Adipocyte (in vitro differentiated cells): ENCODE measurements at places on chromosomes 7 and 10.
A peak's percentile ranks its signal among the peaks of the same experiment; 100 is the strongest.

DNA sequence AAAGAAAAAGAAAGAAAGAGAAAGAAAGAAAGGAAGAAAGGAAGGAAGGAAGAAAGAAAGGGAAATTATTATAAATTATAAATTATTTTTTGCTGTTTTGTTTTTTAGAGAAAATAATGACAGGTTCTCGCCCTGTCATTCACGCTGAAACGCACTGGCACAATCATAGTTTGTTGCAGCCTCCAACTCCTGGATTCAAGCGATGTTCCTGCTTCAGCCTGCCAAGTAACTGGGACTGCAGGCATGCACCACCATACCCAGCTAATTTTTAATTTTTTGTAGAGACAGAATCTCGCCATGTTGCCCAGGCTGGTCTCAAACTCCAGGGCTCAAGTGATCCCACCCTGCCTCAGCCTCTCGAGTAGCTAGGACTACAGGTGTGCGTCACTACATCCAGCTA lies 21.6 kb downstream of the MMD2 start:
- DNase-seq: no peak

DNA sequence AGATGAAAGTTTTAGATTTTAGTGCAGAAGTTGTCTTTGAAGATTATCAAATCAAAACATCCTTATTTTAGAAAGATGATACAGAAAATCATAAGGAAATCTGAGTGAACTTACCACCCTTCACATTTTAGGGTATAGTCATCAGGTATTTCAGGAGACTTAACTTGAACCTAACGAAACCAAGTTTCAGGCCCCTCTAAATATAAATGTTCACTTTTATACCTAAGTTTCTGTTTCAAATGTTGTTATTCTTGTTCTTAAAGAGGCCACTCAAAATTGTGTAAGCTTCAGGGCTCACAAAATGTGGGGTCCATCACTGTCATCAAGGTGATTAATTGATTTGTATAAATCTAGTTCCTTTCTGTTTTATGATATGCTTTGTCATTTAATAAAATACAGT lies 216.2 kb downstream of the KIAA1217 start:
- no peak for DNase-seq

DNA sequence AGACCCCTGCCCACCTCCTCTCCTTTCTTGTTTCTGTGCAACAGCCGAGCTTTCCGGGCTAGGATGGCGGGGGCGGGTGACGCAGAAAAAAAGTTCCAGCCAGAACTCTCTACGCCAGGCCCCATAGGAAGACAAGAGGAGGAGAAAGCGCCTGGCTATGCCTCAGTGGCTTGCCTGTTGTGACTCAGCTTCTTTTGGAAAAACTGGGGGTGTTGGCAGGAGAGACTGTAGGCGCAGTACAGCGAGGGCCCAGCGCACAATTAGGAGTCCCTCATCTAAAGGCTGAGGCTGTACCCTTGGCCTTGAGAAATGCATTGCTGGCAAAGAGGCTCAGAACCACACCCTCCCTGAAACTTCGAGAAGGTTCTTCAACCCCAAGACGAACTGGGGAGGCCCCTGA lies 28.0 kb upstream of the KPNA7 start:
- DNase-seq: no peak

DNA sequence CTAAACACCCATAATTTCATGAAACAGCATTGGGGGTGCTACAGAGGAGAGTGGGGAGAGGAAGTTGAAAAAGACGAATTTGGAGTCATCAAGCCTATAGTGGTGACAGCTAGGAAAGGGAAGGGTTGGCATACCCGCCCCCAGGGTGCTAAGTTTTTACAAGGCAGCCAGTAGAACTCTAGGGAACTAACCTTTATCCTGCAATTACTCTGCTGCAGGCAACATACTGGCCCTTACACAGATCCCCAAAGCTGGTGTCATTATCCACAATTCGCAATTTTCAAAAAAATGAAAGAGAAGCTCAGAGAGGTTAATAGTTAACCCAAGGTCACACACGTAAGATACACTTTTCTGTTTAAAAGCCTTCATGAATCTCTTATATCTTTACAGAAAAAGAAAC lies 14.2 kb upstream of the SLC35B4 start:
- no peak for DNase-seq

- no peak for DNase-seq
Measured at GRCh38 chr7:156184164-156184563, 371.9 kb upstream of the SHH start.

GRCh38 chr7:37320848-37321468 lies 127.7 kb downstream of the ELMO1 start:
- DNase-seq: no peak

DNA sequence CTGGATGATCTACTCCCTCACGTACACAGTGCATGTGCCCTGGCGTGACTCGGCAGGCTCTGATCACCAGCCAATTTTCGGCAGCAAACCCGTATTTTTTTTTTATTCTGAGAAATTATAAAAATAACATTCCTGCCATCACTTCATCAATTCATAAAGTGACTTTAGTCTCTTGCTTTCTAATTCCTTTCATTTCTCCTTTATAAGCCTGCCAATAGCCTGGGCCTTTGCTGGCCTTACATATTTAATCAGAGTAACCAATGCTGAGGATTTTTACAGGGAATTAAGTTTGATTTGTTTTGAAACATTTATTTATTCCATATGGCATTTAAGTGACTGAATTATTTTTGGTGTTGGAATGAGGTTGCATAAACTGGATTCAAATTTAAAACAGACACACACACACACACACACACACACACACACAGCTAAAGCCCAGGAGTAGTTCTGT lies 140.8 kb downstream of the ETV1 start:
- DNase-seq: peak; percentile 79

DNA sequence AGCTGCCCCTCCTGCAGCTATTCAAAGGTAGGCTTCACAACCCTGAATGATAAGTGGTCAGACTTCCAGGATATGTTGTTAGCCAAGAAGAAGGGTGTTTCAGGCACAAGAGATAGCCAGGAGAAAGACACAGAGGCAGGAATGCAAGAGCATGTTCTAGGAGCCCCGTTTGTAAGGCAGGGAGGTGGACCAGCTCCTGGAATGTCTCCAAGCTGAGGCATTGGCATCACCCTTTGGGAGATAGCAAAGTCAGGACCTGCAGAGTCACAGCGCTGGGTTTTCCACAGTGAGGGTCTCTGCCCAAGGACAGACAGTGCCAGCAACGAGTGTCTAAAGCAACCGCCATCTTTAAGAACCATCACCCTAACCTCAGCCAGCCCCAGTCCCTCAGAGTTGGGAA lies 484.5 kb upstream of the ZMIZ1 start:
- no peak for DNase-seq

- DNase-seq: no peak
Measured at GRCh38 chr10:83994325-83994724, 145.0 kb upstream of the GHITM start.

GRCh38 chr10:50577681-50578350 lies 45.9 kb downstream of the SGMS1 start:
- peak; percentile 26 for DNase-seq

GRCh38 chr10:91996266-91996665 lies 72.7 kb downstream of the BTAF1 start:
- DNase-seq: no peak

DNA sequence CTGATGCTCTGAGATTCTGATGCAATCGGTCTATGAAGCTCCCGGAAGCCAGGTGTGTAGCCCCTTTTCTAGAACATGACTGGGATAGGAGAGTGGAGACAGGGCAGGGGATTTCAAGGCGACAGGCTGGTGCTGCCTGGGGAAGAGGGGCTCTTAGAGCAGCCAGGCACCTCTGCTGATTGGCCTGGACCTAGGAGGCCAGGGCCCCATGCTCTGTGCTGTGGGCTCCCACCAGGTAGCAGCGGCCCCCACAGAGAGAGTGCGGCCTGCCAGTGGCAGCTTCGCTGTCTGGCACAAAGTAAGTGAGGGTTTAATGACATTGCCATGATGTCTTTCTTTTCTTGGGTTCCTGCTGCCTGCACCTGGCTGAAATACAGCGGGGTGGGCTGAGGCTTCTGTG lies 99.4 kb upstream of the PODXL start:
- no peak for DNase-seq

DNA sequence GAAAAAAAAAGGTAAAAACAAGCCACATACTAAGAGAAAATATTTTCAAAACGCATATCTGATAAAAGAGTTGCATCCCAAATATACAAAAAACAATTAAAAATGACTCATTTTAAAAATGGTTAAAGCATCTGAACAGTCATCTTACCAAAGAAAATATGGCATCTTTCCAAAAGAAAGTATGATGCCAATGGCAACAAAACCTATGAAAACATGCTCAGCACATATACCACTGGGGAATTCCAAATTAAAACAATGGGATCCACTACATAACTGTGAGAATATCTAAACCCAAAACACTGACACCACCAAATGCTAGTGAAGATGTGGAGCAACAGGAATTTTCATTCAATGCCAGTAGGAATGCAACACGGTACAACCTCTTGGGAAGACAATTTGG lies 39.3 kb downstream of the VSTM2A start:
- DNase-seq: no peak

GRCh38 chr7:83141927-83142326 lies 20.8 kb downstream of the PCLO start:
- no peak for DNase-seq

GRCh38 chr10:104036069-104036384 lies 49.7 kb downstream of the COL17A1 start:
- no peak for DNase-seq

- peak; percentile 96 for DNase-seq
Measured at GRCh38 chr10:22086730-22087401, 83.3 kb upstream of the DNAJC1 start.

- DNase-seq: no peak
Measured at GRCh38 chr7:82530361-82530760, 86.8 kb upstream of the CACNA2D1 start.

GRCh38 chr10:123413353-123413752 lies 252.8 kb upstream of the GPR26 start:
- no peak for DNase-seq

GRCh38 chr7:99126921-99127553 lies 16.9 kb downstream of the SMURF1 start:
- no peak for DNase-seq

GRCh38 chr7:584122-584465 lies 64.4 kb upstream of the PDGFA start:
- DNase-seq: no peak

- DNase-seq: no peak
Measured at GRCh38 chr7:71290452-71290851, 158.5 kb downstream of the GALNT17 start.

DNA sequence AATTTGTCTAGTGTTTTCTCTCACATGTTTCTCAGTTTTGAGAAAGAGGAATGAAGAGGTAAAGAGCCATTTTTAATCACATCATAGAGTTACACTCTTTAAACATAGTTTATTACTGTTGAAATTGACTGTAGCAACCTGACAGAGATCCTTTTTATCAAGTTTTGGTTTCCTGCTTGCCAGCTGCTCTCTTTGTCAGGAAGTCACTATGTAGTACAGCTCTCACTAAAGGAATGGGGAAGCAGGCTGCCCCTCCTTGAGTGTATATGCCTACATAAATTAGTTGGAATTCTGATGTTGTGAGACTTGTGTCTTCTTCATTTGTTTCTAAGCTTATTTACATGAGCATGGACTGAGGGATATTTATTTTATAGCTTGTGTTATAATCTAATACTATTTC lies 1274.0 kb upstream of the CELF2 start:
- DNase-seq: no peak

- no peak for DNase-seq
Measured at GRCh38 chr10:74662635-74663034, 163.8 kb upstream of the KAT6B start.

DNA sequence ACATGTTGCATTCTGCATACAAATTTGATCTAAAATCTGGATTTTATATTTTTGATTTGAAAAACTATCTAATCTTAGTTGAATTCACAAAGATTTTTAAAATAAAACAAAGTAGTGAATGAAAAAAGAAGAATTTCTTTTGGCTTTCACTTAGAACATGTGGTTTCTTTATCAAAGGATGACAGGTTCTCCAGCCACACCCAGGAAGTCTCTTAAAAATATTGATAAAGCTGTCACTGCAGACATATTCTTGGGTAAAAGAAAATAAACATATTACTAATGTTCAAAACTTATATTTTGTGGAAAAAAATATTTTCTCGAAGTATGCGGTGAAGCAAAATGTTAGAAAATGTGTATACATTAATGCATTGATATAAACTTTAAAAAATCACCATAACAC lies 44.3 kb downstream of the ARL4A start:
- DNase-seq: no peak

GRCh38 chr7:10537764-10538163 lies 435.9 kb upstream of the PHF14 start:
- DNase-seq: no peak

DNA sequence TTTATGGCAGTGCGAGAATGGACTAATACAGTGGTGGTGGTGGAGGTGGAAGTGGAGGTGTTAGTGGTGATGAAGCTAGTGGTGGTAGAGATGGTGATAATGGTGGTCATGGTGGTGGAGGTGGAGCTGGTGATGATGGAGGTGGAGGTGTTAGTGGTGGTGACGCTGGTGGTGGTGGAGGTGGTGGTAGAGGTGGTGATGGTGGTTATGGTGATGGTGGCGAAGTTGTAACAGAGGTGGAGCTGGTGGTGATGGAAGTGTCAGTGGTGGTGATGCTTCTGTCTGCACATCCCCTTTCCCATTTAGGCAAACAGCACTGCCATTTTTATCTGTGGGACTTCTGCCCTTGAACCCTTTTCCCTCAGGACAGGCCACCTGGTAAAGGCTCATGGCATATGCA lies 7.4 kb upstream of the PTPRN2 start:
- DNase-seq: no peak
